Cerebellar cortex (tissue), 1 donor: ENCODE measurements at places on chromosomes 5 and 9.

GRCh38 chr9:131214876-131215275, 61.4 kb downstream of the FAM78A start:
- no peak for DNase-seq

- DNase-seq, result no peak
These were observed 65.6 kb downstream of the COL5A1 start for GRCh38 chr9:134707031-134707680.

DNA sequence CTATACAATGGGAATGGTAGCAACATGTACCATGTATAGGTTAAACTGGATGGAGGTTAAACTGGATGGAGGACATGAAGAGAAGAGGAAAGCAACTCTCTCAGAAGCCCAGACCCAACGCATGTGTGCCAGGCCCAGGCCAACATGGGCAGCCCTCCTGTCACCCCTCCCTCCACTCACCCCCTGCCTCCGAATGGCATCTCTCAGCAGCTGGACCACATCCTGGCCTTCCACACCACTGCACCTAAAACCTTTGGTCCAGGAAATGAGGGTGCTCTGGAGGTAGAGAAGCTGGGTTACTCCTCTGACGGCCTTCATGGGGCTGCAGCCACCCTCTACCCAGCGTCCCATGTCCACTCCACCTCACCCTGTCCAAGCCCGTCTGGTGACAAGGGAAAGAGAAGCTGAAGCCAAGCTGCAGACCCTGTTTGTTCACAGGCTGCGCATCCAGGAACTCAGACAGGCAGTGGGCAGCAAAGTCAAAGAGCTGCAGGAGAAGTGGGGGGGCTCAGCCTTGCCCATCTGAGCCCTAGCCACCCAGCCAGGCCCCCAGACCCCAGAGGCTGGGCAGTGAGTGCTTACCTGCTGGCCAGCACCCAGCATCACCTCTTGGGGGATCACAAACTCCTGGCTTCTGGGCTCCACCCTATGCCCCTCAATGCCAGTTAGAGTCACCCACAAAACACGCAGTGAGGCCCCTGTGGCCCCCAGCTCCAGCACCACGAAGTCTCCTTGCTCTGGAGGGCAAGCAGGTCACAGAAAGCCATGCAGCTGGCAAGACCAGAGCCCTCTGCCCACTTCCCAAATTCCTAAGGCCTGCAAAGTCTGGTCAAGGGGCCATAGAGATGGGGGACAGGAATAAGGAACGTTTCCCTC, 8.5 kb downstream of the HK3 start:
- no peak for DNase-seq

- no peak for DNase-seq
These were observed 32.9 kb downstream of the PTCD2 start for GRCh38 chr5:72353046-72353445.

- DNase-seq, result no peak
These were observed 214.4 kb upstream of the S1PR3 start for GRCh38 chr9:88776717-88777497.

- DNase-seq, result no peak
These were observed 24.3 kb downstream of the MAT2B start for GRCh38 chr5:163529698-163530097.

GRCh38 chr9:90259311-90260246, 383.0 kb downstream of the DIRAS2 start:
- DNase-seq, result no peak

- no peak for DNase-seq
These were observed 230.5 kb downstream of the ATPSCKMT start for GRCh38 chr5:10019236-10019635.

- DNase-seq, result peak; percentile 86
These were observed 24.8 kb upstream of the HNRNPA0 start for GRCh38 chr5:137778772-137779564.

- no peak for DNase-seq
These were observed 61.0 kb downstream of the FBXW11 start for GRCh38 chr5:171945476-171945875.

DNA sequence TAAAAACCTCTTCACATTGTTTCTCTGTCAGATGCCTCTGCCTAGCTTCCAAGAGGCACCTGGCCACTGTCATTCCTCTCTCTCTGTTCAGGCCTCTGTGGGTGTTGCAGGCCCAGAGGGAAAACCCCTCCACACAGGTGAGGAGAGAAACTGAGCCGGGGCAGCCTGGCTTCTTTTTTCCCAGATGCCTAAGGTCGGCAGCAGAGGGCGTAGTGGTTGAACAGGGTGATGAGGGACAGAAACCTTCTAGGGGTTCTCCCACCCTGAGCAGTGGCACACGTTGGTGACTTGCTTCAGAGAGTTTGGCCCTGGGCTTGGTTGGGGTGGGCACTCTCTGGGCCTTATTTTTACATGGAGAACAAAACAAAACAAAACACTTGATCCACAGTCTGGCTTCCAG, 12.2 kb downstream of the IL9 start:
- DNase-seq, result no peak

- no peak for DNase-seq
These were observed 732.0 kb upstream of the CTNND2 start for GRCh38 chr5:12636209-12636608.

GRCh38 chr9:91567642-91568274, 144.1 kb upstream of the NFIL3 start:
- no peak for DNase-seq

- peak; percentile 15 for DNase-seq
These were observed at the start of gene RORB for GRCh38 chr9:74496819-74497747. Gene RORB, plus strand, starts transcription at chr9:74497335. Its CDS starts 642 bp downstream, at chr9:74497977.

- DNase-seq, result no peak
These were observed 114.6 kb downstream of the FSTL4 start for GRCh38 chr5:133497608-133498348.

- DNase-seq, result no peak
These were observed 88.7 kb downstream of the BASP1 start for GRCh38 chr5:17305964-17306725.

- DNase-seq, result no peak
These were observed 16.3 kb upstream of the SLC12A7 start for GRCh38 chr5:1127959-1128785.

- DNase-seq, result peak; percentile 28
These were observed 912.3 kb upstream of the WWC1 start for GRCh38 chr5:167378894-167379723.

DNA sequence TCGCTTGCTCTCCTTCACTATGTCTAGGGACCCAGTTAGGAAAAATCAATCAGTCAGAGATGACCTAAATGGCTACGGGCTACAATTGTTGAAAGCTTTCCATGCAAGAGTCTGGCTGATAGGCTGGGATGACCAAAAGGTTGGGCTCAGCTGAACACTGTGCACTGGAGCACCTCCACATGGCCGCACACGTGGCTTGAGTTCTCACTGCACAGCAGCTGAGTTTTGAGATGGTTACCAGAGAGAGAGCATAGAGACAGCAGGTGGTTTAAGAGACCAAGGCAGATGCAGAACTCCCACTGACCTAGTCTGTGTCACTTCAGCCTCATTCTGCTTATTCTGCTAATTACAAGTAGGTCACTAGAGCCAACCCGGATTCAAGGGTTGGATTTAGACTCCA, 2354.8 kb upstream of the C9orf72 start:
- no peak for DNase-seq

DNA sequence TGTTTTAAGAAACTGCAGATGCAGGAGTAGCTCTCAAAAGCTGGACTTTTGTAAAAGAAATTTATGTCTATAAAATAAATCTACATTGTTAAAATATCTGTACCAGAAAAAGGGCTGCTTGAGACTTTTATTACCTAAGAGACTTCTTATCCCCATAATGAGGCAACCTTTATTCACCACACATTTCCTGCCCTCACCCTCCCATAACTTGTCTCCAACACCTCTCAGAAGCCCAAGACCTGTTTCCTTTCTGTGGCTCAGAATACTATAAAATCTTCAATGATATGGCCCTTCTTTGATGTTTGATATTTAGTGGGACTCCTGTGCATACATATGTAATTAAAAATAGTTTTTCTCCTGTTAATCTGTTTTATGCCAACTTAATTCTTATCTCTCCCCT, 141.5 kb upstream of the FER start:
- DNase-seq, result no peak

DNA sequence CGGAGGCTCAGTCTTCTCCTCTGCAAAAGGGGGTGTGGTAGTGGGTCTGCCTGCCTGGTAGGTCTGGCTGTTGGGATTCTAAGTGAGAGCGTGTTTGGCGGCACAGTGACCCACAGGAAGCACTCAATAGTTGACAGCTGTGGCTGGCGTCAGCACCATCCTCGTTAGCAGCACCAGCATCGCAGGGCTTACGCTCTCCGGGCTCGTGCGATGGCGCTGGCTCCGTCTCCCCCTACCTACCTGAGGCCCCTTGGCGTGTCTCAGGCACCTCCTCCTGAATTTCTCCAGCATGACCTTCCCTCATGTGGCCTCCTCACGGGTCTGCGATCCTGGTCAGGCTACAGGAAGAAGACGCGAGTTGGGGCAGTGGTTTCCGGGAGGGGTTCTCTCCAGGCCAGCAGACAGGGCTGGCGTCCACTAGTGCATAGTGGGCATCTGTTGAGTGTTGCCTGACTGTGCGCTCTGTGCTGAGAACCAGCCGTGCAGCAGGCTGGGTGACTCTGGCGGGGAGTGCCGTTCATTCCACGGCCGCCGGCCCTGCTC, 66.9 kb downstream of the HMCN2 start:
- DNase-seq, result no peak

DNA sequence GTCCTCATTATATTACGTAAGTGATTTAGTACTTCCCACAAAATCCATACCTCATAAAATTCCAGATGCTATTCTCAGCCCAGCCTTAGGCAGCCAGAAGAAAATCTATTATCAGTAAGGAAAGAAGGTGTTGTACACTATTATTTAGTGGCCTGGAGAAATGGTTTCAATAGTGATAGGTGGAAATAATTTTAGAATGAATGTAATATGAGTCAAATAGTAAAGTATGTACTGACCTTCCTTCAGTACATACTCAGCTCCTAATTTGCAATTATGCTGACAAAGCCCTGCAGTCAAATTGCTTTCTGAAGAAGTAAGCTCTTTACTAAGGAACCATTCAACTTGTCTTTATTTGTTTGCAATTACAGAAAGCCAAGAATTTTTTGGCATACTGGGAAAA, 409.2 kb downstream of the HTR1A start:
- DNase-seq, result no peak

DNA sequence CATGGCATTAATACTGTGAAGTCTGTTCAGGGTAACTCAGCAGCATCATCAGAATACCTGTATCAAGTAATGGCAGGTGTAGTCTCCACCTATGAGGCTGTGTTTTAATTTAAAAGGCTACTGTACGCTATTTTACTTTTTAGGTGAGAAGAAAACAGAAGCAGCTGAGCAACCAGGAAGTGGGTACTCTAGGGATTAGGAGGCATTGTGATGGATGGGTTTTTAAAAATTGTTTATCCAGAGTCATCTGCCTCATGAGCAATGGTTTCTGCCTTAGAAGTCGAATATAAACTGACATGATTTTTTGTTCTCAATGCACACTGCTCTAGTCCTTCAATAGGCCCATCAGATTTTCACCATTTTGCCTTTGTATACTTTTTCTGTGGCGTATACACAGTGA, 42.6 kb downstream of the PSIP1 start:
- no peak for DNase-seq

DNA sequence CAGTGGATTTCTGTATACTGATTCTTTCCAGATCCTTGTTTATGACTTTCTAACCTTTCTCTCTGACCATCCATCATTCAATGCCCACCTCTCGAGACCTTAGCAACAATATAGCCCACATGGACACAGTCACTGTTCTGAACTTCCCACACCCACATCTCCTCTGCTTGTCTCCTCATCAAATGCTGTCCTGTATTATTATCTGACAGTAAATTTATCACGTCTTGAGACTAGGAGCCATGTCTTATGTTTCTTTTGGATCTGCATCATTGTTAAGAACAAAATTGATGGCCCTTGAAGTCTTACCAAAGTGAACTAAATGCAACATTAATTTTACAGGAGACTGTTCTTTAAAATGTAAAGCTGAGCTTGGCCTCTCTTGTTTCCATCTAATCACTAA, 495.4 kb upstream of the KLF4 start:
- DNase-seq, result no peak

GRCh38 chr9:12964271-12964670, 189.5 kb downstream of the LURAP1L start:
- no peak for DNase-seq

DNA sequence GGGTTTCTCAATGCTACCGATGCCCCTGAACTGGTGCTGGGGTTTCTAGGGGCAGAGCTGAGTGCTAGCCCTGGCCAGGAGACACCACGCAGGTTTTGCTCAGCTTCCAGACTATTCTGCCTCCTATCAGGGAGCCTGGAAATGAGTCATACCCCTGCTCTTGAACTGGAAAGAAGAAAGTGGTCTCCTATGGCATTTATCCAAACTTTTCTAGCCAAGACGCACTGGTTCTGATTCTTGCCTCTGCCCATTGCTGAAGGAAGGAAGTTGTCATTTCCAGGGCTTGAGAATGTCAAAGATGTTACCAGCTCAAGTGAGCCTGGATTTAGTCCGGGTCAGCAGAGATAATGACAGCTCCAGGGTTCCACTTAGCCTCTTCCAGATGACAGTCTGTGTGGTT, 561.9 kb downstream of the CDK5RAP2 start:
- no peak for DNase-seq

GRCh38 chr5:98454407-98454806, 319.1 kb upstream of the RGMB start:
- no peak for DNase-seq

GRCh38 chr9:22131817-22132216, 122.7 kb upstream of the CDKN2B start:
- no peak for DNase-seq

DNA sequence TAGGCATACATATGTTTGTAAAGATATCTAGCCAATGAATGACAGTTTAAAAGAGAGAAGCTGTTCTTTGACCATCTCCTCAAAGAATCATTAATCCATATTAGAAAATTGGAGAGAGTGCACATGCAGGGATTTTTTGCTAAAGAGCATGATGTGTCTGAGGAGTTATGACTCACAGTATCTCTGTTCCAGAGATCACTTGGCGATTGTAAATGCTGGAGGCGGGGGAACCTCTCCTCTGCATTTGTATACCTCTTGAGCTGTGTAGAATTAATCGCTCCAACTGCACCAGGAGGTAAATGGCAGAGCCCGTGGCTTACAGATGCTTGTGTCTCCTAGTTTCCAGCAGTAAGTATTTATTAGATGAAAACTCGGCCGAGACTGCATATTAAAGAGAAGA, 3.6 kb upstream of the SPATA31D1 start:
- no peak for DNase-seq

- no peak for DNase-seq
These were observed 396.5 kb downstream of the MLLT3 start for GRCh38 chr9:20225826-20226225.

- no peak for DNase-seq
These were observed 28.7 kb upstream of the ACOT12 start for GRCh38 chr5:81422671-81423070.

- no peak for DNase-seq
These were observed 126.7 kb downstream of the C9orf50 start for GRCh38 chr9:129494113-129494789.

GRCh38 chr5:56588636-56589480, 226.5 kb upstream of the MAP3K1 start:
- no peak for DNase-seq

GRCh38 chr9:90046317-90046861, 441.6 kb downstream of the GADD45G start:
- no peak for DNase-seq

- no peak for DNase-seq
These were observed 104.7 kb upstream of the ANKRD55 start for GRCh38 chr5:56337715-56338319.
